ENCODE measurements at places on chromosomes 3 and 15.

DNA sequence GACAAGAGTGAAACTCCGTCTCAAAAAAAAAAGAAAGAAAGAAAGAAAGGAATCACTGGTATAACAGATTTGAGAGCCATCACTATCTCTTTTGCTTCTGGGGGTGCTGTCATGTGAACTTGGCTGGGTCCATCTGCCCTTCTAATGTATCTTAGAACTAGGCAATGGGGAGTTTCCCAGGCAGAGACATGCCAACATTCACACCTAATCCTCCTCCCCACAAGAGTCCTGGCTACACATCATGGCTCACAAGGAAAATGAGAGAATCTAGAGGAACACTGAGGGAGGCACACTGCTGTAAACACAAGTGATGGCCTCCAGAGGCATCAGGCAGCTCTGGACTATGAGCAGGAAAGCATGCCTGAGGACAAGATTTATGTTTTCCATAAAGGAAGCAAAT, 67.8 kb upstream of the PPP2R3A start:
- no peak for DNase-seq

DNA sequence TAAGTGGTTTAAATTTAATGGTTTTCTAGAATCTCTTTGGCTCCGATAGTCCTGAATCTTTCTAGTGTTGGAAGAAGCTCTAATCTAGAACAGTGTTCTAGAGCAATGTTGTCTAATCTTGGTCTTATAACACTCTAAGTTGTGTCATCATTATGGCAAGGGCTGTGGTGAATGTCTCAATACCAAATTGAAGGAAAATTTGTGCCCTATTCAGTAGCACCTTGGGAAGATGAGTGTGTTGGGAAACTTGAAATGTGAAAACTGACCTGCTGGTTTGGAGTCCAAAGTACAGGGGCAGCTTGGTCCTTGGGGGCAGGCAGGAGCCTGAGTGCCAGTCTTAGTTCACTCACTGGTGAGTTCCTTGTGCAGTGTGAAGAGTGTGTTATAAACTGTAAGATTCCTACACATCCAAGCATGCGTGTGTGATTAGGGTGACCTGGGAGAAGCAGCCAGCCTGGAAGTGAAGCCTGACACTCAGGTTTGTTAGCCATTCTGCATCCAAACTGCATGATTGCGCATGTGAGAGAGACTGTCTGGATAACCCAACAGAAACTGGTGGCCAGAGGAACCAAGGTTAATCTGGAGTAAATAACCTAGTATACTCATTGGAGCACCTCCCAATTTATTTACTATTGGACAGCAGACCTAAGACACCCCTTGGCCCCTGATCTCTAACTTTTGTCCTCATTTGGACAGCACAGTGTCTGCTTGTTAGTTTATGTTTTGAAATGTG, 14.6 kb downstream of the ZNF592 start:
- DNase-seq, result no peak

DNA sequence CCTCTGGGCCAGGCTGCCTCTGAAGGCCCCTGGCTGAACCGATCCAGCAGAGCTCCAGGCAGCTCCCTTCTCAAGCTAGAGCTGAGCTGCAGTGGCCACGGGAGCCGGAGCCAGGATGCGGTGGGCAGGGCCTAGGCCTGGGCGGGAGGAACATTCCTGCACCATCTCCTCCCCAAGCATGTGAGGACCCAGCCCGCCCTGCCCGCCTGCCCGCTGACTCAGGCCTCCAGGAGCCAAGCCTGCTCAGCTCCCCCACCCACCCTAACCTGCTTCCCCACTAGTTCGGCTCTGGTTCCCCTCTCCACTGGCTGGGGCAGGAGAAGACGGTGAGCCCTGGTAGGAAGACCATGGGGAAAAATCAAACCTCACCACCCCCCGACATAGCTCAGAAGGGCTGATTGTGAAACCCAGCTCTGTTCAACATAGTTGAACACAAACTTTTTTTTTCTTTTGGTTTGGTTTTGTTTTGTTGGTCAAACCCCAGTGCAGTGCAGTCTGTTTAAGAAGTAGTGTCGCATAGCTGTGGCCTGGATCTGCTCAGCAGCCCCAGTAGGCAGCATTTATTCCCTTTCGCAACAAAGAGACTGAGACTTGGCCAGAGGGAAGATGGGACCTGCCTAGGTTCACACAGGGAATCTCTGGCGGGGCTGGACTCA, 13.5 kb downstream of the SNX33 start:
- DNase-seq, result no peak

GRCh38 chr15:66053991-66054390, 184.7 kb downstream of the RAB11A start:
- no peak for DNase-seq

DNA sequence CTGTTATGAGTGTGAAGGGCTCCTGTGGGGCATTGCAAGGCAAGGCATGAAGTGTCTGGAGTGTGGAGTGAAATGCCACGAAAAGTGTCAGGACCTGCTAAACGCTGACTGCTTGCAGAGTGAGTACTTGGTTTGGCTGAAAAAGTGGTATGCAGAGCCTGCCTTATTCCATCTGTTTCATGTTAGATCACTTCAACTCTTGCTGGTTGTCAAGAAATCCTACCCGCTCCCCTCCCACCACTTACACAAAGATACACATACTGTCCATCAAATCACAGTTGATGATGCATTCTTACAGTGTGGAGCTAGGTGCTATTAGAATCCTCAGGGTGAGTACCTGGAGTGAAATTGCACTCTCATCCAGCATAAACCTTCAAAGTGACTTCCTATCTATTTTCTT, 272.1 kb downstream of the UNC13C start:
- no peak for DNase-seq

DNA sequence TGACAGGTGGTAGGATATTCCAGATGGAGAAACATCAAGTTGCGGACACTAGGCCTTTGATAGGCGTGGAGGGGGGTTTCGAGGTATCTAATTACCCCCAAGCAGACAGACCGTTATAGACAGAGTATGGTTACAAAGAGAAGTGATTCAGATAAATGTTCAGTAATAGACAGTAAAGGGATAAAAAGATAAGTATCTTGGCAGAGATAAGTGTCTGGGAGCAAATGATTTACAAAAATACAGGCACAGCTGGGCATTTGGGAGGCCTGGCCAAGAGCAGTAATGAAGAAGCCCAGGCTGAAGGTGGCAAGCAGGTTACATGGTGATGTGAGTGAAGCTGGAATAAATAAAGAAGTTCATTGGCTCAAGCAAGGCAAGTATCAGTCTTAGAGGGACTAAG, 659 bp upstream of the MYH15 start:
- no peak for DNase-seq

GRCh38 chr3:45817831-45818522, 21.6 kb upstream of the SLC6A20 start:
- no peak for DNase-seq

- DNase-seq, result peak; percentile 63
Measured at GRCh38 chr3:184543843-184544512, 17.6 kb upstream of the EPHB3 start.

- no peak for DNase-seq
Measured at GRCh38 chr15:70473581-70474370, 289.6 kb downstream of the UACA start.

DNA sequence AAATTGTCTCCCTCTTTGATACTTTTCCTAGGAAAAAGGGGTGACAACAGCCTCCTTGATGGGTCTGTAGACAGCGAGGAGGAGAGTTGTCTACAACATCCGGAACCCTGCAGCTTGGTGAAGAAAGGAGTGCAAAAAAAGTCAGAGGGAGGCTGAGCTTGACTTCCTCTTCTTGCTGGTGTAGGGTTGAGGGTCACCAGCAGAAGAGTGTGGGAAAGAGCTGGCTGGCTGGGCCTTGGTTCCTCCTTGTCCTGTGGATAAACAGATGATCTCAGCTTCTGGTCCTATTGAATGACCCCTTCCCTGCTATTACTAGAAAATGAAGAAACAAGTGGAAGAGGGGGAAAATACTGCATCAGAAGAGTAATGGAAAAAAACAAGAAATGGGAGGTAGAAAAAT, 20.4 kb downstream of the SLC7A14 start:
- DNase-seq, result no peak

GRCh38 chr3:131402391-131403039, 20.9 kb downstream of the NUDT16 start:
- DNase-seq, result no peak

DNA sequence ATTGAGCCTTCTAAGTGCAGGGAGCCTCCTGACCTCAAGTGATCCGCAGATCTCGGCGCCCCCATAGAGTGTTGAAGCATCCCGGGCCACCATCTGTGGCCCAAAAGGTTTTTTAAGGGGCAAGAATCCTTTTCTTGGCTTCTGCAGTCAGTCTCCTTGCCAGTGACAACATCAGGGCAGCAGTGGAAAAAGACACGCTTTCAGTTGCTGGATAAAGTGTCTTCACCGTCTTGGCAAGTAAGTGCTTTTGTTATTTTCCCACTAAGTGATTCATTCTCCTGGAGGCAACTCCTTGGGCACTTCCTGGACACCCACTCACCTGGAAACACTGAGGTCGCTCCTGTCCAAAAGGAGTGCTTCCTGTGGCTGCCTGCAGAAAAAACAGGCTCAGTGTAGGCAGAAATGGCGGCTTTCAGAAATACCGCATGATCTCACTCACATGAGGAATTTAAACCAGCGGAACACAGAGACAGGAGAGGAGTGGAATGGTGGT, 71.7 kb upstream of the ABHD2 start:
- no peak for DNase-seq

GRCh38 chr3:195458316-195458717, 15.5 kb upstream of the ACAP2 start:
- no peak for DNase-seq

DNA sequence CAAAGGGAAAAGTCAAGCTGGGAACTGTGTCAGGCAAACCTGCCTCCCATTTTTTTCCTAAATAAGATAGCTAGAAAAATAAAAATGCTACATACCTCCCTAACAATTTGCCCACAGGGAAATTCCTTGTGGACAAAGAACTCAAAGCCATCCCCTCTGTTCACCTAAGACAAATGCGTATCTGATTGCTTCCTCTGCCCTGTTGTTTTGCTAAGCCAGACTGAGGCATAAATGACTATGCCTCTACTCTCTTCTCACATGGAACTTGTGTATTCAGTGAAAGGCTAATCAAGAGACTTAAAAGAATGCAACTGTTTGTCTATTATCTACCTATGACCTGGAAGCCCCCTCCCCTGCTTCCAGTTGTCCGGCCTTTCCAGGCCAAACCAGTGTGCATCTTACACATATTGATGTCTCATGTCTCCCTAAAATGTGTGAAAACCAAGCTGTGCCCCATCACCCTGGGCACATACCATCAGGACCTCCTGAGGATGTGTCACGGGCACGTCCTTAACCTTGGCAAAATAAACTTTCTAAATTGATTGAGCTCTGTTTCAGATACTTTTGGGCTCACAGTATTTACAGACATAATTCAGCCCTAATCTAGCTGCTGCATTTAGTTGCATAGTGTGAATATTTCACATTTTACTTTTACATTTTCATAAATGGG, 15.8 kb downstream of the CHD2 start:
- DNase-seq, result no peak

GRCh38 chr3:152139651-152140050, 129.1 kb upstream of the MBNL1 start:
- DNase-seq, result no peak

- DNase-seq, result no peak
Measured at GRCh38 chr15:40744815-40745152, 10.3 kb downstream of the RMDN3 start.

DNA sequence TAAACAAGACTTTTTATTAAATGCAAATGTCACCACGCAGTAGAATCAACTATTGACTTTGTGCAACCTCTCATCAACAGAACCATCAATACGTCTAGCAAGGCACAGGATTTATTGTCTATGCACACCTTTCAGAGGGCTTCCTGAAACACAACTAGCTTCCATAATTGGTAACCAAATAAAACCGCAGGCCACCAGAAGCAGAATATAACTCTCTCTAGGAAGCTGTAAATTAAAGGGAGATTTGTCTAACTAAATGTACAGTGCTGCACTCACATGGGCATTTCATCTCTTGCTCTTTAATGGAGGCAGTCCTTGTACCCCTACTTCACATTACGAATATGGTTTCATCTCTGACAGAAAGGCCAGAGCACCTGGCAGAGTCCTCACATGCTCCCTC, 93.0 kb downstream of the FHIT start:
- no peak for DNase-seq

DNA sequence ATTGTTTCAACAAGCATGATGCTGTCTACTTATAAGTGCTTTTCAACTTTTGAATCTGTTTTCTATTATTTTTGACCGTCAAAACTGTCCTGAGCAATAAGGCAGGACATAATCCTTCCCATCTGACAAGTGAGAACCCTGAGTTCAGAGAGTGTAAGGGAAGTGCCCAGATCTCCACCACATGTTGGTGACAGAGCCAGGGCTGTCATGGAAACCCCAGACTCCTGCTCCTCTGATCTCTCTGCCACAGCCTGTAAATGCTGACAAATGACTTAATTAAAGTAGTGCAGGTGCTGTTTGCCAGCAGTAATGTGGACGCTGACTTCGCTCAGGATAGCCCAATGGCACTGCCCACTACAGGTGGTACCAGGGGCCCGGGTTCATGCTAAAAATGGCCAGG, 40.3 kb downstream of the SPSB4 start:
- DNase-seq, result no peak

DNA sequence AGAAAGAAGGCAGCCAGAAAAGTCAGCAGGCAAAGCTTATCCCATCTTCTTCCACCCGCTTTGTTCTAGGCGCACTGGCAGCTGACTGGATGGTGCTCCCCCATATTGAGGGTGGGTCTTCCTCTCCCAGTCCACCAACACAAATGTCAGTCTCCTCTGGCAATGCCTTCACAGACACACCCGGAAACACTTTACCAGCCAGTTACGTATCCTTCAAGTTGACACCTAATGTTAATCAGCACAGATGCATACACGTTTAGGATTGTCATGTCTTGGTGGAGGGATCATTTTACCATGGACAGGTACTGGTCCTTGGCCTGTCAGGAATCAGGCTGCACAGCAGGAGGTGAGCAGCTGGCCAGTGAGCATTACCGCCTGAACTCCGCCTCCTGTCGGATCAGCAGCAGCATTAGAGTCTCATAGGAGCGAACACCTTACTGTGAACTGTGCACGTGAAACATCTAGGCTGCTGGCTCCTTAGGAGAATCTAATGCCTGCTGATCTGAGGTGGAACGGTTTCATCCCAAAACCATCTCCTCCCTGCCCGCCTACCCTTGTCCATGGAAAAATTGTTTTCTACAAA, 59.1 kb upstream of the PYDC2 start:
- no peak for DNase-seq

All from GM12892 (cell line).